ENCODE measurements at places on chromosomes 3 and 15. TPM values are rescaled to one million over a fixed set of nuclear protein-coding genes. Genes with fewer than 3 reads are reported as not detected.

The CGNL1 gene
- polyA plus RNA-seq, result 5.4 TPM

The TCTA gene
- 21.3 TPM for polyA plus RNA-seq

The PLA1A gene
- 0.27 TPM for polyA plus RNA-seq

The FOXL2 gene
- polyA plus RNA-seq, result not detected

The UPK1B gene
- not detected for polyA plus RNA-seq

The KNL1 gene
- 9.0 TPM for polyA plus RNA-seq

The CLK3 gene
- polyA plus RNA-seq, result 52.2 TPM

The PLAAT1 gene
- polyA plus RNA-seq, result 21.1 TPM

The PARP3 gene
- polyA plus RNA-seq, result 7.4 TPM

The GABRB3 gene
- 2.3 TPM for polyA plus RNA-seq

The AADACL2 gene
- 0.31 TPM for polyA plus RNA-seq

The CFAP20DC gene
- polyA plus RNA-seq, result 1.2 TPM

The NOX5 gene
- 0.30 TPM for polyA plus RNA-seq

The GATA2 gene
- 3.6 TPM for polyA plus RNA-seq

The IMPG2 gene
- polyA plus RNA-seq, result 1.5 TPM

The SI gene
- polyA plus RNA-seq, result not detected

The PLXND1 gene
- polyA plus RNA-seq, result 154 TPM

The DZIP1L gene
- polyA plus RNA-seq, result 7.1 TPM

The IQGAP1 gene
- 68.8 TPM for polyA plus RNA-seq

The SLC22A14 gene
- polyA plus RNA-seq, result 0.23 TPM

The LMAN1L gene
- polyA plus RNA-seq, result not detected

The ZNF774 gene
- 3.6 TPM for polyA plus RNA-seq

The KCNAB1 gene
- polyA plus RNA-seq, result 3.8 TPM

The IL16 gene
- polyA plus RNA-seq, result 9.1 TPM

The PTPRG gene
- polyA plus RNA-seq, result 29.4 TPM

The STRA6 gene
- 0.68 TPM for polyA plus RNA-seq

The CCDC39 gene
- polyA plus RNA-seq, result 2.7 TPM

The XCR1 gene
- polyA plus RNA-seq, result 0.35 TPM

The PLSCR5 gene
- polyA plus RNA-seq, result not detected

The ABCC5 gene
- 28.1 TPM for polyA plus RNA-seq

The ZBTB20 gene
- 5.1 TPM for polyA plus RNA-seq

The AGTR1 gene
- 31.0 TPM for polyA plus RNA-seq

The ADPGK gene
- 34.3 TPM for polyA plus RNA-seq

The CCDC80 gene
- polyA plus RNA-seq, result 59.4 TPM

The GOLGA8T gene
- polyA plus RNA-seq, result not detected

The CCDC13 gene
- not detected for polyA plus RNA-seq

The BAHD1 gene
- polyA plus RNA-seq, result 24.8 TPM

The PPARG gene
- 10.7 TPM for polyA plus RNA-seq

The GNB5 gene
- 8.0 TPM for polyA plus RNA-seq

The TICRR gene
- polyA plus RNA-seq, result 3.8 TPM

The OR5K2 gene
- not detected for polyA plus RNA-seq

The CCDC50 gene
- 30.1 TPM for polyA plus RNA-seq

The IL20RB gene
- 0.97 TPM for polyA plus RNA-seq

The CPEB1 gene
- 0.41 TPM for polyA plus RNA-seq

The UBAP1L gene
- 6.4 TPM for polyA plus RNA-seq

The MAPKAPK3 gene
- 30.8 TPM for polyA plus RNA-seq

The CPNE4 gene
- 0.15 TPM for polyA plus RNA-seq

The ITGB5 gene
- polyA plus RNA-seq, result 29.7 TPM

The CAPN7 gene
- polyA plus RNA-seq, result 22.6 TPM

The ACSBG1 gene
- 0.44 TPM for polyA plus RNA-seq

The ERC2 gene
- polyA plus RNA-seq, result 1.6 TPM

The CPNE9 gene
- not detected for polyA plus RNA-seq

The GTPBP8 gene
- 19.5 TPM for polyA plus RNA-seq

Data from hindlimb muscle (tissue), 1 donor.